ENCODE measurements at places on chromosomes 5 and 9.

DNA sequence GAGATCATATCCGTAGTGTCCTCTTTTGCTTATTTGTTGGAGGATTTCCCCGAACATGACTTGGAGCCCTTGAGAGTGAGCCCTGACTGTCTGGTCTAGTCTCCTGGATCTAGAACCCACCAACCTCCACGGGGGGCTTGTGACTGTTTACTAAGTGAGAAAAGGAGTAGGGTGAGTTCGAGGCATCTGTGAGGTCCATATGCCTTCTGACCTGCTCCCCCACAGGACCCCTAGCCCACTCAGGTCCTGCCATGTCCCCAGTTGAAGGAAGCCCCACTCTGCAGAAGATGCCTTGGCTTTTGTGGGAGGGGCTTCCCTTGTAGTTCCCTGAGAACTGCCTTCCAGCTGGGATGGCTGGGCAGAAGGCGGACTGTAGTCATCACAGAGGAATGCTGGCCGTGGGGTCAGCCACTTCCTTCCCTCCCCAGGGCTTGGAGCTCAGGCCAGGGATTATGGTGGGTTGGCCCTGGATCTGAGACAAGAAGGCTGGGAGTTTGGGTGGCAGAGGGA lies 7.0 kb upstream of the IRF1 start:
- DNase-seq, result peak; percentile 84

DNA sequence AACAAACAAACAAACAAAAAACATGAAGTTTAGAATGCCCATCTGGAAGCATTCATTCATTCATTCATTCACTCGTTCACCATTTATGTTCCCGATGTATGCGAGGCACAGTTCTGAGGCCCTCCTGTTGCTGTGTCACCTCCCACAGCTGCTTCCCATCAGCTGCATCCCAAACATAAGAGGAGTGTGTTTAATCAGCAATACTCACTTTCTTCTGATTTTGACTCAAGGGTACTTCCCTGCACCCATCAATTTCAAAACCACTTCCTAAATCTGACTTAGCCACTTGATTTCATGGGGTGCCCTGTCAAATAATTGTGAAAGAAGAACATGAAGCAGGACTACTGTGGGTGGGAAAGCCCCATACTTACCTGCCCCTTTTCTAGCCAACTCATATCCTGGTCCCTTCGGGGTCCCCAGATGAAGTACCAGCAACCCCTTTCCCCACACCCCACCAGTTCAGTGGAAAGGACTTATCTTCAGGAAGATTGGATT lies 128.0 kb upstream of the IL12B start:
- no peak for DNase-seq

- DNase-seq, result peak; percentile 64
Observed at GRCh38 chr5:90096415-90097081, 313.0 kb downstream of the CETN3 start.

DNA sequence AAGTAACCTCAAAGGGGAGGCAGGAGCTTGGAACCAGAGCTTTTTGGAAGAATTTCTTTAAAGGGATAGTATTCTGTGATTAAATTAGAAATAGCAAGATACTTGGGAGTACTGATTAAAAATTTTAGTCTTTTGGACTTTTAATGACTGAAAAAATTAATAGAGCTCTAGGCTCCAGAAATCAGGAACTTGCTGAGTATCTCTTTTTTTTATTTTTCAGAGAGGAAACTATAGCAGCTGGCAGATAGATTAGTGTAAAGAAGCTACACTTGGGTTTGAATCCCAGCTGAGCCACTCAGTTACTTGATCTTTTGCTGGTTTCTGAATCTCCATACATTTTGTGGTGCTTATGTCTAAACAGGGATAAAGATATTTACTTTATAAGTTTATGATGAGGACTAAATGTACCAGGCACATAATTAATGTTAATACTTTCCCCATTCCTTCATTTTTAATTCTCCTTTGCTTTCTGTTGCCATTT lies 94.2 kb upstream of the TNC start:
- DNase-seq, result no peak

- DNase-seq, result no peak
Observed at GRCh38 chr5:56620903-56621677, 194.3 kb upstream of the MAP3K1 start.

- no peak for DNase-seq
Observed at GRCh38 chr5:168881427-168882149, 302.4 kb upstream of the PANK3 start.

All from LoVo (cell line).